T-helper 1 cell (primary cell): ENCODE measurements at places on chromosomes 6 and 20.

DNA sequence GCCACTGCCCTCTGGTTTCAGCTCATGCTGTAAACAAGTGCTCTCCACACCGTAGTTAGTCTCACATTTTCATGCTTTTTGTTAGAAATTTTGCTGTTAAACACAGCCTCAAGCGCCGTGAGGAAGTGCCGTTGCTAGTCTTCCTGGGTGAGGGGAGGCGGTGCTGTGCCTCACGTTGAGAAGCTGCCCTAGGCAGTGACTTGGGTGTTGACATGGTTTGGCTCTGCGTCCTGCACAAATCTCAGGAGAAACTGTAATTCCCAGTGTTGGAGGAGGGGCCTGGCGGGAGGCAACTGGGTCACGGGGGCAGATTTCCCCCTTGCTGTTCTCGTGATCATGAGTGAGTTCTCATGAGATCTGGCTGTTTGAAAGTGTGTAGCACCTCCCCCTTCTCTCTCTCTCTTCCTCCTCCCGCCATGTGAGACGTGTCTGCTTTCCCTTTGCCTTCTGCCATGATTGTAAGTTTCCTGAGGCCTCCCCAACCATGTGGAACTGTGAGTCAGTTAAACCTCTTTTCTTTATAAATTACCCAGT lies 95.8 kb downstream of the ERMARD start:
- DNase-seq, result no peak

DNA sequence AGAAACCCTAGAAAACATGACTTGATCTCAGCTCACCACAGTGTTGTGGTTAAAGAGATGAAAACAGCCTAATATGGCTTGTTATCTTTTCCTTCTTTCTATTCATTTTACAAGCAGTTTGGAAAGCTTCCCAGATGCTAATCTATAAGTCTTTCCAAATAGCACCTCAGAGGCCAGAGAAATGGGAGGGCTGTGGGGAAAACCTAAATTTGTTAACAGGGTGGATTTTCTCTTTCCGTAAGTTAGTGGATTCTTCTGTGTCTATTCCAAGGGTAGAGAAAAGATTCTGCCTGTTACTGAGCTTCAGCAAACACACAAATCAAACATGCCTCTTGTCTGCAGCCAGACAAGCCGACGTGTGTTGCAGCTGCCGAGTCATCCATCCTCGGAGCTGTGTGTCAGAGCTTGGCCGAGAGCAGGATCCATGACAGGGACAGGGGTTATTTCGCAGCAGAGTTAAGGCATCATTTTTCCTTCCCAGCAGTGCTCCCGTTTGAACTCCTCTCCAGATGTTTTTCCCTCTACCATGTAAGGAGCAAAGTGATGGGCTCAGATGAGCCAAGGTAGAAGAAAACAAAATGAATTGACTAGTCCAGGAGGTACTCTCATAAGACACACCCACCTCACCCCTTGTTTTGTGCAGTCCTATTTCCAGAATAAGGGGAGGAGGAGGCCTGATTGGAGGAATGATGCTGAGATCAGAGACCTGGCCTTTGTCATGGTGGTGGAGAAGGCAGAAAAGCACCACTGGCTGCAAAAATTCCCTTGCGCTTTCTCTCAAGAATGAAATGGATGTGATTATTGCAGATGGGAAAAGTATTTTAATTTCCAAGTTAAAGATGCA lies 560.0 kb downstream of the C6orf118 start:
- no peak for DNase-seq

DNA sequence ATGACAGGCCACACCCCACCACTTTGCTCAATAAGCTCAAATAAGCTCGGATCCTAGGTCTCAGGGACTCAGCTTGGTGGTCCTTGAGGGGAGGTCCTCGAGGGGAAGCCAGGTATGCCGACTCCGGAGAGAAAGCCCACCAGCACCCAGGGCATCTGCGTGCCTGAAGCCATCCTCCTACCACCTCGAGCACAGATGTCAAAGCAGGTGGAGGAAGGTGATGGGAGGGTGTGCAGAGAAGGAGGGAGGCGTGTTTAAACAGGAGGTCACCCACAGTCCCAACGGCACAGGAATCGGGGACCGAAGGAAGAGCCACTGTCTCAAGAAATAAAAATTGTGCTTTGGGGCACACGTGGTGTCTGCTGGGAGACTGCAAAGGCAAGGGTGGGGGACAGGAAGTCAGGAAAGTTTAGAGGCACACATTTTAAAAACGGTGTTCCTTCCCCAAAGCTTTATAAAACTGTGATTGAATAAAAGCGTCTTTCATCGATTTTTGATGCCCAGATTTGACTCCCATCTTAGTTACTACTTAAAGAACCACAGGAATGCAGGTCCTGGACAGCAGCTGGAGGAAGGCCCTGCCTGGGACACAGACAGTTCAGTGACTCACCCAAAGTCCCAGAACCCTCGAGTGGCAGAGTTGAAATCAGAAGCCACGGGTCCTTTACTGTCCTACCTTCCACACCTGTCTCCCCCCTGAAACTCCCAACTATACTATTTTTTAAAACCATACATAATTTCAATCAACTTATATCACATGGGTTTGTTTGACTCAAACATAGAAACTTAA lies 221.0 kb upstream of the PDE10A start:
- no peak for DNase-seq

DNA sequence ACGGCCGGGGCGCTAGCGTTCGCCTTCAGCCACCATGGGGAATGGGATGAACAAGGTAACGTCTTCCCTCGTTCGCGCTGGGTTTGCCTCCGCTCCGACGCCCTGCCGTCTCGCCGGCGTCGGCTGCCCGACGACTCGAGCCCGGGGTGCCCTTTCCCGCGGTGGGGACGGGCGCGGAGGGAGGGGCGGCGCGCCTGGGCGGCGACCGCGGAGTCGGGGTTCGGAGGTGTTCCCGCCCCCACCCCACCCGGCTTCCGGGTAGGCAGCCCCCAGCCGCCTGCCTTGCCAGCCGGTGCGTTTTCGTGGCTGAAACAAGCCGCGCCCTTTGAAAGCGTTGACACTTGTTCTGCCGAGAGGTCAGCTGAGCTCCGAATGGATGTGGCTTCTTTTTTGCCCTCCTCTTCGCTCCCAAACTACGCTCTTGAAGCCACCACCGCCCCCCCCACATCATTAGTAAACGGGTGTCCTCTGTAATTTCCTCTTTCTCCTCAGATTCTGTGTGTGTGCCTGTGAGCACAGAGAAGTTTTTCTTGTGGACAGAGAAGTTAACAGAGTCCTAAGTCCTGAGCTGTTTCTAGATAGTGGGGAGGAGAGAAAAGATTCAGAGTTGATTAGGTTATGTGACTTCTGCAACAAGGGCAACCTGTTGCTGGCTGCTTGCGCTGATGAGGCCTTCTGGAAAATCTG lies 362 bp downstream of the DUSP22 start:
- peak; percentile 76 for DNase-seq

GRCh38 chr6:131808460-131809269 lies 845 bp downstream of the ENPP1 start:
- DNase-seq, result no peak

- DNase-seq, result no peak
Measured at GRCh38 chr20:57930351-57930750, 220.5 kb upstream of the PMEPA1 start.

DNA sequence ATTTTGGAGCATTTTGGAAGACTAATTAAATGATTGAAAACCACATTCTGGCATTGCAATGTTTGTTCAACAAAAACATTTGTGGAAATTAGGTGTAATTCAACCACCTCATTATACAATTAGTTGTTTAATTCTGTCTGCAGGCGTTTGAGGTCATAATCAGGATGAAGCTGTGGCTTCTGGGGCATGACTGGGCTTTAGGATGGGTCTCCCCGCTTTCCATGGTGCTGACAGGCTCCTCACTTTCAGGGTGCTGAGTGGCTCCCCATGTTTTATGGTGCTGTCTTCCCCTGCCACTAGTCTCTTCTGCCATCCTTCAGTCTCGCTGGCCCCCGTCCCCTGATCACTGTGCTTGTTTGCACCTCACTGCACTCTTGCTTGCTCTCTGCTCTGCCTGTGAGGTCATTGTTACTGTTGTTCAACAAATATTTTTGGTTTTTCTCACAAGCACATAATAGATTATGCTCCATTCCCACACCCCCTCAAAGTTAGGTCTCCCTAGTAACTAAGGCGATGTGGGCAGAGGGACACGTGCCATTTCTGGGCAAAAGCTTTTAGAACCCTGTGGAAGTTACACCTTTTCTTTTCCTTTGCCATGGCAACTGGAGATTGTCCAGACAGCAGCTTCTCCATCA lies 25.4 kb upstream of the ZNF831 start:
- DNase-seq, result no peak

GRCh38 chr6:107670792-107671199 lies 153.3 kb downstream of the SCML4 start:
- DNase-seq, result no peak

DNA sequence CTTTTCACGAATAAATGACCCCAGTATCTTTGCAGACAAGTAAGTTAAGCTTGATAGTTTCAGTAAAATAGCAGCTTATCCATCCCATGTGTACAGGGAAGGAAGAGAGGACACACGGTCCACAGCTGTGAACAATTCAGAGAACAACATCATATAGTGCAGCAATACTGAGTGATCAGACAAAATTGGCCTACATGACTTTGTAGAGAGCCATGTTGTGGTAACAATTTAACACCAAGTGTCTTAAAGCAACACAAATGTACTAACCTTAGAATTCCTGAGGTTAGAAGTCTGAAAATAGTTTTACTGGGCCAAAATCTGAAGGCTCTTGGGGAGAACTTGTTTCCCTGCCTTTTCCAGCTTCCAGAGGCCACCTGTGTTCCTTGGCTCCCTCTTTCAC lies 12.5 kb downstream of the FAM184A start:
- no peak for DNase-seq

DNA sequence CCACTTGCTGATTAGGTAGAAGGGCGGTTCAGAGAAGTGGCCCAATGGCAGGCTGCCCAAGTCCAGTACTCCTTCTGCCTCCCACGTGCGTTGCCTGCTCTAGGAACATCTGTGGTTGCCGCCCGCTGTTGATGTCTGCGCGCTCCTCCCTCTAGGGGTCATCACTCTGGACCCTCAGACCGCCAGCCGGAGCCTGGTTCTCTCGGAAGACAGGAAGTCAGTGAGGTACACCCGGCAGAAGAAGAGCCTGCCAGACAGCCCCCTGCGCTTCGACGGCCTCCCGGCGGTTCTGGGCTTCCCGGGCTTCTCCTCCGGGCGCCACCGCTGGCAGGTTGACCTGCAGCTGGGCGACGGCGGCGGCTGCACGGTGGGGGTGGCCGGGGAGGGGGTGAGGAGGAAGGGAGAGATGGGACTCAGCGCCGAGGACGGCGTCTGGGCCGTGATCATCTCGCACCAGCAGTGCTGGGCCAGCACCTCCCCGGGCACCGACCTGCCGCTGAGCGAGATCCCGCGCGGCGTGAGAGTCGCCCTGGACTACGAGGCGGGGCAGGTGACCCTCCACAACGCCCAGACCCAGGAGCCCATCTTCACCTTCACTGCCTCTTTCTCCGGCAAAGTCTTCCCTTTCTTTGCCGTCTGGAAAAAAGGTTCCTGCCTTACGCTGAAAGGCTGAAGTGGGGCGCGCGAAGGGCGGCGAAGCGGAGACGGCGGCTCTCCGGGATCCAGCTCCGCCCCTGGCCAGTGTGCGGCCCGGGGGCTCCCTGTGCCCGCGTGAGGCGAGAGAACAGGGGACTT lies 8.5 kb downstream of the TRIM15 start:
- no peak for DNase-seq
